T-helper 2 cell treated with Interferon-gamma antibody and Interleukin-4, amounts not matched to agents 100 ng/mL and 5 ng/mL, for 36 hours (primary cell): ENCODE measurements at places on chromosomes 2 and 18. TPM values are rescaled to one million over a fixed set of nuclear protein-coding genes. Genes with fewer than 3 reads are reported as not detected.

CCDC142 gene
- 30.4 and 32.0 TPM in 2 replicates for total RNA-seq

PSMA8 gene
- 1.6 and 1.7 TPM in 2 replicates for total RNA-seq

REEP1 gene
- 0.45 and 0.57 TPM in 2 replicates for total RNA-seq

FAM237A gene
- not detected in 2 replicates for total RNA-seq

UGT1A5 gene
- total RNA-seq: not detected in 2 replicates

MBP gene
- total RNA-seq: 89.5 and 96.0 TPM in 2 replicates

LIPG gene
- total RNA-seq: 0.64 TPM in 1 of 2 replicates, not detected in the other
